Suppressor macrophage (primary cell): ENCODE measurements at places on chromosomes 3 and 15.

DNA sequence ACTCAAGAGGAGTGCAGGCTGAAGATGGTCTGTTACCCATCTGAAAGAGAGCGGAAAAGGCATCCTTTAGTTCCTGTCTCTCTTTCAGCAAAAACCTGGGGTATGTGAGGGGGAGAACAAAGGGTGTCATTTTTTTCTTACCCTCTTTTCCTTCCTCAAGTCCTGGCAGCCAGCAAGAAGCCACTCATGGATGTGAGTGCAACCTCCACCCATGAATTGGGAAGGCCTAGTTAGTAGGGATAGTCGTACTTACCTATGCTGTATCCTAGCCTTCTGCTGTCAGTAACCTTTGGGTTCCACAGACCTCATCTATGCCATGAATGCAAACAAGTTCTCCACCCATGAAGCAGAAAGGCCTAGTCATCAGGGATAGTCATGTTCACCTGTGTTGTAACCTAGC is 472.8 kb downstream of the ZIC1 start:
- no peak for DNase-seq

DNA sequence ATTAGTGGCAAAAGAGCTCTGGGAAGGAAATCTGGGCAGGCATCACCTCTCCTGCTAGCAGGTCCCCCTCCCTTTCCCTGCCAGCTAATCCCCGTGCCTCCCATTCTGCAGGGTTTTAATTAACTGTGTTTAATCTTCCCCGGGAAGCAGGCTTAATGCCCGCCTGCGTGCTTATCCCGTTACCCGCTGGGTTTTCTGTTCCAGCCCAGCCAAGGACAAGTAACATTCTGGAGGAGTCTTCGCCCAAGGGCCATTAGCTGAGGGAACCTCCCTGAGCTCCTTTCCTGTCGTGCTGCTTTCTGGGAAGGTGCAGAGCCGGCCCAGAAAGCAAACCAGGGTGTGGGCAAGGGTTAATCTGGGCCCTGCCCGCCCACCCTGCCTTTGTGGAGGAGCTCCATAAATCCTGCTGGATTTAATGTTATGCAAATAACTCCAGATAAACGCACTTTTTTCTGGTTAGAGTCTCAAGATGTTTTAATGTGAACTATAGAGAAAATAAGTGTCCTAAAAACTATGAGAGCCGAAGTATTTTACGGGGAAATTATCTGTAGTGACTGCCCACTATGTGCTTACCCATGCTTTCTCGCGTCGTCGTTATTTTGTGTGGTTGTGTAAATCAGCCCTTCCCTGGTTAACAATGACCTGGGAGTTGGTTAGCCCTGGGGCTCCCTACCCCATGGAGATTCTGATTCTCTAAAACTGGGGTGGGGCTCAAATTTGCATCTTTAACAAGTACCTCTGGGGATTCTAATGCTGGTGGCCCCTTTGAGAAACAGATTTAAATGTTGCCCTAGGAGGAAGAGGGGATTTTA is 25.9 kb downstream of the TRIM71 start:
- no peak for DNase-seq

DNA sequence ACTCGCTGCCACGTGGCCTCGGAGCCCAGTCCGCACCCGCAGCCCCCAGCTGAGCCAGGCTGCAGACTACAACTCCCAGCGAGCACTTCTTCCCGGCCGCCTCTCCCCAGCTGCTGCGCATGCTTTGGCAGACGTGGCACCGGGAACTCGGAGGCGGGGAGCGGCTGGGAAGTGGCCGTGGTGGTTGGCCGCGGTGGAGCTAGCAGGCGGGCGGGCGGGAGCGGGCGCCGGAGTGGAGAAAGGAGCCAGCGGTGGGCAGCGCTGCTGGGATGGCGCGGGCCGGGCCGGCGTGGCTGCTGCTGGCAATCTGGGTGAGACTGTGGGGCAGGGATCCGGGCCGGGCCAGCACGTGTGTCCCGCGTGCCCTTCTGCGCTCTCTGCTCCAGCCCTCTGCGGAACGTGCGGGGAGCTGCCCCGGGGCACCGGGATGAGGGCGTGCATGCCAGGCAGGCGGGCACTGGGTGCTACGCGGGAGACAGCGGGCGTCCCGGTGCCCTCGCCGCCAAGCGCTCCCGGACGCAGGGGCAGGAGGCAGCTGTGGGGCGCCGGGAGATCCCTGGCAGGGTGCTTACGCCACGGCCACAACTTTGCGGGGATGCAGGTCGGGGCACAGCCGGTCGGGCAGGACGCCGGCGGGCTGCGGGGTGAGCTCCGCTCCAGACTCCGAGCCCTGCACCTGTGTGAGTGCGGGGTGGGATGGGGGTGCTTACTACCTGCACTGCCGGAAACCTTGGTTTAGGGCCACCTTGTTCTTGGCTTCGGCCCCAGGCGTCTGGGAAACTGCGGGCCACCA is at the start of gene PDIA5:
Gene PDIA5, plus strand, starts transcription at position 130 of the 793 bp plus-strand sequence. Its CDS starts 140 bp downstream, at position 270.
- peak; percentile 83 for DNase-seq

DNA sequence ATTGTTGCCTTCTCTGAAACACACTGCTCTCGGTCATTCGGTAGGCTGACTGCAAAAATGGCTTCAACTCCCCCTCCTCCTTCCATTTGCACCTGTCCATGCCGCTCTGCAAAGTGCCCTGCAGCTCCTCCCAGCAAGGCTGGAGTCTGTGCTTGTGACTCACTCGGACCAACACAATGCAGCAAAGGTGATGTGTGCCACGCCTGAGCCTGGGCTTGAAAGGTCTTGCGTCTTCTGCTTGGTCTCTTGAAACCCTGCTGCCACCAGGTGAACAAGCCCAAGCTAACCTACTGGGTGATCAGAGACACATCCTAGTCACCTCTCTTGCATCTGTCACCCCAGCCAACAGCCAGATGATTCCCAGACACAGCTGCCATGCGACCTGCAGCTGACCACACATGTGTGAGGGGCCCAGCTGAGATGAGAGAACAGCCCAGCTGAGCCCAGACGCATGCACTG is 71.1 kb downstream of the MGLL start:
- DNase-seq, result no peak

GRCh38 chr15:68341760-68342725 is 64.5 kb downstream of the FEM1B start:
- DNase-seq, result peak; percentile 79

GRCh38 chr15:40369971-40370370 is 12.0 kb downstream of the DISP2 start:
- no peak for DNase-seq

- no peak for DNase-seq
These were observed 85.8 kb upstream of the CMC1 start for GRCh38 chr3:28155631-28156030.

DNA sequence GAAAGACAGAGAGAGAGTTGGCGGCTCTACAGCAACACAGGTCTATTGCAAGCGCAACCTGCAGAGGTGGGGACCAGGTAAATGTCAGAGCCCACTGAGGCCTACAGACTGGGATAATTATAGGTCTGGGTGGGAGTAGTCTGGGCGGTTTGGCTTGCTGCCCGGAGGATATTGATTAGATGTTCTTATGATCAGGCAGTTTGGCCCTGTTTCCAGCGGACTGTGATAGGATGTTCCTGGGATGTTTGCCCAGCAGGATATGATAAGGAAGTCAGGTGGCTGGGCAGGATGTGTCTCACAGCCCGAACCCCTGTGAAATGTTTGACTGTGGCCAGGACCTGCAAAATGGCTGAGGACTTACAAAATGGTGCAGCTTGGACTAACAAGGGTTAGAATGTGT is 364.9 kb downstream of the NAALADL2 start:
- DNase-seq, result no peak

DNA sequence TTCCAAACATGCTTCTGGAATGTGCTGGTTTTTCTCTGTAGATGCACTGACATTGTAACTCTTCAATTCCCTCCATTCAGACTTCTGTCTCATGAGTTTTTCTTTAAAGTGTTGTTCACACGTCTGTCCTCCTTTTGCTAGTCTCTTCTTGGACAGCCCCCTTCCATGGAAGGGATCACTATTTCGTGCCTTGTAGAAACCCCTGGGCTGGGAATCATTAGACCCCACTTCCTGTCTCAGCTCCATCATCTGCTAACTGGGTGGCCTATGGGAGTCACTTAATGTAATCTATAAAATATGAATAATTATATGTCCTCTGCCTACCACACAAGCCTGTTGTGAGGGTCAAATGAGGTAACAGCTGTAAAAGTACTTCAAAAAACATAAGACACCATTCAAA is 110.6 kb downstream of the THSD4 start:
- DNase-seq, result no peak

DNA sequence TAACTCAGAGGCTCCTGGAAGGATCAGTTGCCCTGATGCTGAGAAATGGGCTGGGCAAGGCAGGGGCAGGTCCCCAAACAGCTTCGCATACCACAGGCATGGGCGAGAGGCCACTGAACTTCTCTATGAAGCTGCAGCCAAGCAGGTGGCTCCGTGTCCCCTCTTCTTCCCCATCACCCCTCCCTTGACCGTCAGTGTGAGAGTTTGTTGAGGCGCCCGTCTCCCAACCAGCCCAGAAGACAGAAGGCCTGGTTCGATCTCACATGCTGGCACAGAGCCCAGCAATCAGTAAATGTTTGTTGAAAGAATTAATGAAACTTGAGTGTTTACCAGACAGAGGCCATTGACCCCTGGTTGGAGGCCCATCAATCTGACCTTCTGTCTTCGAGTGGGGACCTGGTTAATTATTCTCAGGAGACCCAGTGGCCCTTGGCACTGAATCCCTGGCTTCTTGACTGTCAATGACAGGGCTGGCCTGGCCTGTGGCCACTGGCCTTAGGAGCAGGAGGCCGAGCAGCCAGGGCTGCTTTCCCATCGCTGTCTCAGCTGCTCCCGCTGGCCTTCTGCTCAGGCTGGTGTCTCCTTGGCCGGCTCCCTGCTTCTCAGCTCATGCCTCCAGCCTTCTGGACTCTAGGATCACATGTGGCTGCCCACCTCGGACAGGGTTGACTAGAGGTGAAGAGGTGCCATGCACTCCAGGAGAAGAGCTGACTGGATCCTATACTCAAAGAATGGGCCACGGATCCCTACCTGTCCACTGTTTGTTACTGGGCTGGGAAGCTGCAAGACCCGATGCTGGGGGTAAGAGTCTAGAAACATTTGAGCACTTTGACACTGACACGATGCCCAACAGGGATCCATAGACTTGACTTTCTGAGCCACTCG is 113.4 kb downstream of the ASB7 start:
- DNase-seq, result no peak

GRCh38 chr3:46693892-46694226 is 380 bp upstream of the ALS2CL start:
- peak; percentile 88 for DNase-seq

- no peak for DNase-seq
These were observed 78.5 kb downstream of the HMG20A start for GRCh38 chr15:77499087-77499760.

DNA sequence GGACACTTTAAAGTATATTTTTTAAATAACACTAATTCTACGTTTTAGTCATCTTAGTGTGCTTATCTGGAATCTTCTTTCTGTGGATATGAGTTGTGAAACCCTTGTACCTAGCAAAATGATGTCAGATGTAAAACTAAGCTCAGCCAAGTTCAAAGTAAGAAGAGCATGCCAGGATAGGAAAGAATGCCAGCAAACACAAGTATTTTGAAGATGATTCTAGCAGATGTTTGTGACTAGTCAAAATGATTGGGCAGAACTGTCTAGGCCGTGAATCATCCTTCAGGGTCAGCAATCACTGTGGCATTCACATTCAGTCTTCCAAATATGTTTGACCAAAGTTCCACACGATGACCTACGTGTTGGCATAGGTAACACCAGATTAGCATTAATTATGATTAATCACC is 5.4 kb upstream of the PLOD2 start:
- DNase-seq, result no peak

DNA sequence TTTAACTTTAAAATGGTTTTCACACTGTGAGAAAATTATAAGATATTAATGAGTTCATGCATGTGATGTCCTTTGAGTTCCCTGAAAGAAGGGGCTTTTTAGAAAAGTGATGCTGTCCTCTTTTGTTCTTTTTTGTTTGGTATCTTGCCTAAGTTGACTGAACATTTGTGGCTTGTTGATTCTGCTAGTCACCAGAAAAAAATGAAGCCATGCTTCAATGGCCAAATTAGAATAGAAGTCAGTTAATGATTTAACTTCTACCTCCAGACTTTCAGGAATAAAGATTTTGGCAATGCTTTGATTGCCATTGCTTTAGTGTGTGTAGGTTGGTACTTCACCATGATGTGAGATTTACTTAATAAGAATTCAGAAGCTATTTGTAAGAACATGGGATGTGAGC is 260.6 kb upstream of the NECTIN3 start:
- DNase-seq, result no peak

- DNase-seq, result no peak
These were observed 49.1 kb downstream of the PLS1 start for GRCh38 chr3:142645236-142645793.

GRCh38 chr3:140128631-140129030 is 193.6 kb downstream of the CLSTN2 start:
- peak; percentile 54 for DNase-seq

- DNase-seq, result peak; percentile 95
These were observed 35.5 kb upstream of the PLCL2 start for GRCh38 chr3:16849229-16849628.

- DNase-seq, result no peak
These were observed 44.4 kb downstream of the BTD start for GRCh38 chr3:15645740-15646501.

GRCh38 chr15:73283366-73283962 is 85.3 kb downstream of the HCN4 start:
- no peak for DNase-seq

DNA sequence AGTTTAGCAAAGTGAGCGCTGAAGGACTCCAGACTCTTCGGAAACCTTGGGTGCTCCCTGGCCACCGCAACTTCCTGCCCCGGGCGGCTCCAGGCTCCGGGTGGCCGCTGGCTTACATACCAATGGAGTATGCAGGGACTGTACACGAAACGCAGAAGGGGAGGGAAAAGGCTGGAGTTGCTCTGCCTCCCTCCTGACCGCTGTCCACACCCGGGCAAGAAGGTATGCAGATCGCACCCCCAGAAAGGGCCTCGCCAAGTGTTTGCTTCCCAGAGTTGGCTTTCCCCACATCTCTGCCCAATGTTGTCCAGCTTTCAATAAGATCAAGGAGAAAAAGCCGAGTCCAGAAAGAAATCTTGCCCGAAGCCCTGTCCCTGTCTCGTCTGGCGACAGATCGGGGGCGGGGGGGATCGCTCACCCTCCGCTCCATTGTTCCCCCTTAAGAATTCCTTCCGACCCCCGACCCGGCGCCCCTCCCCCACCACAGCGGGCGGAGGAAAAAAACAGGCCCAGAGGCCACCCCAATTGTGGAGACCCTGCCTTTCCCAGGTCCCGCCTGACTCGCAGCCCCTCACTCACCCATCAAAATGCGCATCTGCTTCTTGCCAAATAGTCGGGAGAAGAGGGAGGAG is 533 bp downstream of the ARF4 start:
- peak; percentile 94 for DNase-seq

GRCh38 chr3:13546667-13547171 is 2.2 kb upstream of the FBLN2 start:
- DNase-seq, result no peak

- no peak for DNase-seq
These were observed 23.6 kb upstream of the CLDN1 start for GRCh38 chr3:190345878-190346277.

DNA sequence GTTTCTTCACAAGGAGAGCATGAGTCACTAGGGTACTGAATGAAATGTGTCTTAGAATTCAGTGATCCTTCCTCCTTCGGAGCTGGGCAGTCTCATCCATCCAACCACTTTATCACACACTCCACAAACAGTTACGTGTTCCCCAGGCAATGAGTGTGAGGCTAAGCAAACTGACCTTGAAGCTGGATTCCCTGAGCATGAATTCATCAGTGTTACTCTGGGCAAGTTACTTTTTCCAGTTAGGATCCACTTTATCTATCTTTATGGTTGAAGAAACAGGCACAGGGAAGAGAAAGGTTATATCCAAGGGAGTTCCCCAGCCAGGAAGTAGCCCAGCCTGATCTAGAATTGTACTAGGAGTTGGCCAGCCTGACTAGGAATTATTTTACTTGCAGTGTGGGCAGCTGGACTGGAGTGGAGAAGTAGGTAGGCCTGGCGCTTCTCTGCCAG is 17.1 kb upstream of the GCNT3 start:
- peak; percentile 17 for DNase-seq
